ENCODE measurements at places on chromosomes 11 and 22.

GRCh38 chr11:2771758-2772466, 72.1 kb upstream of the KCNQ1OT1 start:
- no peak for DNase-seq

DNA sequence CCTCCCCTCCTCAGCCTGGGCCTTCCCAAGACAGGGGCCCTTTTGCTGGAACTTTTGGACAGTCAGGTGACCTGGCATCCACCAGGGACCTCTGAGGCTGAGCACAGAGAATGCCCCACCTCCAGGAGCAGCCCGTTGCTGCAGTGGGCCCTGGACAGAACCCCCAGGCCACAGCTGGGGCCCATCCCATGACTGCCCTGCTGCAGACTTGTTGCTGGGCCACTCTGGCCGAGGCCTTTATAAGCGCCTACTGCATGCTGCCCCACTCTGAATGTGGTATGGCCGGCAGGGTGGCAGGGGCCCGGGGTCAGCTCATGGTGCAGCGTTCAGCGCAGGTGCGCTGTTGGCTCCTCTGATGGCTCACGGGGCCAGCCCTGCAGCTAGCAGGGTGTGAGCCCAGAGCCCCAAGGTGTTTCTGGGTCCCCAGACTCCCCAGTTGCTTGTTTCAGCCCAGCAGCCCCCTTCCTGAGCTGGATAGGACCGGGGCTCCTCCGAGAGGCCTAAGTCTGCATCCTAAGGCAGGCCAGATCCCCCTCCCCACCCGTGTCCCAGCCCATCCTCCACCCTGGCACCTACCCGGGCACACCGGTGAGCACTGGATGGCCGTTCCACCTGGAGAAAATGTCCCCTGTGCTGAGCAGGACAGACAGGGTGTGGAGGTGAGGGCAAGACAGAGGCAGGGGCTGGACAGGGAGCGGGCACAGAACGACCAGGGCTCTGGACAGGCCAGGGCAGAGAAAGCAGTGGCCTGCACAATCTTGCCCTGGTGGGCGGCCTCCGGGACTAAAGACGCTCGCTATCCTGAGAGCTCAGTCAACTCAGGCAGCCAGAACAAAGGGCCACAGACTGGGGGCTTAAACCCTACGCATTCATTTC, 28.1 kb upstream of the TH start:
- DNase-seq, result no peak

GRCh38 chr11:3796801-3797328, 489 bp downstream of the NUP98 start:
- no peak for DNase-seq

- DNase-seq, result no peak
Measured at GRCh38 chr11:9982796-9983579, 311.0 kb downstream of the SBF2 start.

DNA sequence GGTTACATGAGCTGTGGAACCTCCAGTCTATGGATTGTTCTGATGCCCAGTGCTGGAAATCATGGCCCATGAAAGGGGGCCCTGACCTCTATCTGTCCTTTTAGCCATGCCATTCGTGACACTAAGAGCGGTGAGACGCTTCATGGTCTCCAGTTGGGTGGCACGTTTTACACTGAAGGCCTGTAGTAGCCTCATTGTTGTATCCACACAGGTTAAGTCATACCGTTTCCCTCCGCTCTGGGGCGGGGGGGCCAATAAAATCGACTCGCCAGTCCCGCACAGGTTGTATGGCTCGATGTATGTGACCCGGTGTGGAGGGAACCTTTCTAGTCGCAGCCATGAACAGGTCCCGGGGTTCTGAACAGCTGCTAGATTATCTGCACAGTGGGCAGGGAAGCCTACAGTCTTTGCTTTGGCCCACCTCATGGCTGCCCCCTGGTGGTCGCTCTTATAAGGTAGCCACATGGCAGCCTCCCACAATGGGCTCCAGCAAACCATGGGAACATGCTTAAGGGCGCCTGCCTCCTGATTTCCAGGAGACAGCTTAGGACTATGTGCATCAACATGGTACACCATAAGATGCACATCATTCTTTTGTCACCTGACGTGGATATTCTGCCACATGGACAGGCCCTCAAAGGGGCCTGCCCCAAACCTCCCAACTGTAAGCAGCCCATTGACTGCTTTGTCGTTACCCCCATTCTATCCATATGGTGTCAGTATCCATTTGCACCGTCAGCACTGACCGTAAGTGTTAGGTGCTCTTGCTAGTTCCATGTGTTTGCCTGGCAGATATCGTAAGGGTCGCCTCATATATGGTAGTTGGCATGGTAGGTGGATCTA, 19.7 kb upstream of the APOL3 start:
- peak; percentile 75 for DNase-seq

GRCh38 chr11:120666121-120666639, 154.6 kb downstream of the GRIK4 start:
- no peak for DNase-seq

DNA sequence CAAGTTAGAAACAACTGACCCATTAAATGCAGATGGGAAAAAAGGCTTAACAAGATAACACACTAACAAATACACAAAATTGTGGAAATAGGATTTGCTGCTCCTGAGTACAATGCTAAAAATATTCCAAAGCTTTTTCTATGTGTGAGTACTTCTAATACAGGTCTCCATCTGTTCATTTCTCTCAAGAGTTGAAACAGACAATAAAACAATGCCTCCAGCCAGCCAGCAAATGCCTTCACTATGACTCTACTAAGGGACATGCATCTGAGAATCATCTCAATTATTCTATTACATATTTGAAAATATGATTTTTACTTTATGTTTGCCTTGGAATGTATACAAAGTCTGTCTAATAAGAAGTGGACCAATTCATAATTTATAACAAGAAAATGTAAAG, 119.0 kb downstream of the CADM1 start:
- DNase-seq, result no peak

- no peak for DNase-seq
Measured at GRCh38 chr11:35146711-35147110, 7.7 kb downstream of the CD44 start.

DNA sequence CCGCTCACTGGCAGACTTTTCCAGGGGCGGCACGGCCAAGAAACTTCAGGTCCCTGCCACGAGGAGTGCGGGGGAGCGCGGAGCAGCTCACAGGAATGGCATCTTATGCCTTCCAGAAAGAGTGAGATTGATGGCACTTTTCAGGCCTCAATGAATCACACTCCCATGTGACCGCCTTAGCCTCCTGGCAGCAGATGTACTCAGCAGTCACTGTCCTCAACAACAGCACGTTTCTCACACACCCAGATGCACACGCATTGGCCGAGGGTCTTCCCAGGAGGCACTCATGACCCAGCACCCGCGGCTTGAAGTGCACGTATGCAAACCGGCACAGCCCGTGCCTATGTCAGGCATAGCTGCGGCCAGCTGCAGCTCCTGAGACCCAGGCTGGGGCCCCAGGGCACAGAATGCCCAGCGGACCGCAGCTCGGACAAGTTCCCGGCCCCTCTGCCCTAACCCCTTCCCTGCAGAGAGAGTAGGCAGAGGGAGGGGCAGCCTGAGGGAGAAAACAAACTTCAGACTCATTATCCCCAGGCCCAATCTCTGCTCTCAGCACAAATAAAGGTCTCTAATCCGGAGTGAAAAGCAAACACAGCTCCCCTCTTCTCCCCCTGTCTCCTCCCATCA, 48.3 kb downstream of the RPUSD4 start:
- DNase-seq, result no peak

GRCh38 chr22:45638834-45639746, 32.5 kb upstream of the ATXN10 start:
- no peak for DNase-seq

DNA sequence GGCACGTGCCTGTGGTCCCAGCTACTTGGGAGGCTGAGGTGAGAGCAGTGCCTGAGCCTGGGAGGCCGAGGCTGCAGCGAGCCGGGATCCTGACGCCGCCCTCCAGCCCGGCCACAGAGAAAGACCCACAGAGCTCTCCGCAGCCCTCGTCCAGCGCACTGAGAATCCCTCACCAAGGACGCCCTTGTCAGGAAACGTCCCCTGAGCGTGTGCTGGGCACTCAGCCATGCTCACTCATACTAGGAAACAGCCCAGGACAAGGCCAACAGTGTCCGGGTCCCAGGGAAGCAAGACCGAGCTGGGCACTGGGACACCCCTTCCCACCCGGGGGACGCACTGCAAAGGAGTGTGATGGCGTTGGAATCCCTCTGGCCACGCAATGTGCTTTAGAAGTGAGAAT, 14.5 kb downstream of the DEAF1 start:
- no peak for DNase-seq

DNA sequence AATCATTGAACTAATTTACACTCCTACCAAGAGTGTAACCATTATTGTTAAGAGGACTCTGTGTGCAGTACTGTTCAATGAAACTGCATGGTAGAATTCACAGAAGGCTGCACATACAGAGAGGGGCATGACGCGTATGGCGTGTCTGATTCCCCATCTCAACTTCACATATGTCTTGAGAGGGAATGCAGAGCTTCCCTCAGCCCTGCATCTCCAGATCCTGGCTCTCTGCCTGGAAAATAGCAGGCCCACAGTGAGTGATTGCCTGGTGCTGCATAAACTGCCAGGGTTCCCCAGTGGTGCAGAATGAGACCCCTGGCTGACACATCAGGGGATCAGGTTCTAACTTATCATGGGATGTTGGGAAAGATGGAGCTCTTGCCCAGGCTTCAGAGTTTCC, 260.2 kb upstream of the ISX start:
- DNase-seq, result no peak

- DNase-seq, result no peak
Measured at GRCh38 chr11:16166571-16166970, 189.8 kb downstream of the SOX6 start.

DNA sequence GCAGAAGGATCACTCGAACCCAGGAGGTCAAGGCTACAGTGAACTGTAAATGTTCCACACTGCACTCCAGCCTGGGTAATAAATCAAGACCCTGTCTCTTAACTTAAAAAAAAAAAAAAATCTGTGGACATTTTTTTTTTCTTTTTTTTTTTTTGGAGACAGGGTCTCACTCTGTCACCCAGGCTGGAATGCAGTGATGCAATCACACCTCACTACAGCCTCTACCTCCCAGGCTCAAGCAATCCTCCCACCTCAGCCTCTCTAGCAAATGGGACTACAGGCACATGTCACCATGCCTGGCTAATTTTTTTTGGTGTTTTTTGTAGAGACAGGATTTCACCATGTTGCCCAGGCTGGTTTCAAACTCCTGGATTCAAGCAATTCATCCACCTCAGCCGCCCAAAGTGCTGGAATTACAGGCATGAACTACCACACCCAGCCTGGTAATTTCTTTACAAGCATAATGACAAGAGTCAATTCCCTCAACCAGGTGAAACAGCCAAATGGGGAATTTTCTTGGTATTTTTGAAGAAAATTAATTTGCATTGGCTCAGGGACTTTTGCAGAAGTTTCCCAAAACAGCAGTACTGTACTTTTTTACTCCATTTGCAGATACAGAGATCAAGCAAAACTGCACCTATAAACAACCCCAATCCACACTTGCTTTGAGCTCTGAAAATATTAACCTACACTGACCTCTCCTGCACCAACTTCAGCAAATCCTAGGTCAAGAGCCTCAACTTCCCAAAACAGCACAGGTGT, 44.0 kb downstream of the MRTFA start:
- no peak for DNase-seq

- DNase-seq, result no peak
Measured at GRCh38 chr11:47667135-47667534, 24.8 kb upstream of the MTCH2 start.

DNA sequence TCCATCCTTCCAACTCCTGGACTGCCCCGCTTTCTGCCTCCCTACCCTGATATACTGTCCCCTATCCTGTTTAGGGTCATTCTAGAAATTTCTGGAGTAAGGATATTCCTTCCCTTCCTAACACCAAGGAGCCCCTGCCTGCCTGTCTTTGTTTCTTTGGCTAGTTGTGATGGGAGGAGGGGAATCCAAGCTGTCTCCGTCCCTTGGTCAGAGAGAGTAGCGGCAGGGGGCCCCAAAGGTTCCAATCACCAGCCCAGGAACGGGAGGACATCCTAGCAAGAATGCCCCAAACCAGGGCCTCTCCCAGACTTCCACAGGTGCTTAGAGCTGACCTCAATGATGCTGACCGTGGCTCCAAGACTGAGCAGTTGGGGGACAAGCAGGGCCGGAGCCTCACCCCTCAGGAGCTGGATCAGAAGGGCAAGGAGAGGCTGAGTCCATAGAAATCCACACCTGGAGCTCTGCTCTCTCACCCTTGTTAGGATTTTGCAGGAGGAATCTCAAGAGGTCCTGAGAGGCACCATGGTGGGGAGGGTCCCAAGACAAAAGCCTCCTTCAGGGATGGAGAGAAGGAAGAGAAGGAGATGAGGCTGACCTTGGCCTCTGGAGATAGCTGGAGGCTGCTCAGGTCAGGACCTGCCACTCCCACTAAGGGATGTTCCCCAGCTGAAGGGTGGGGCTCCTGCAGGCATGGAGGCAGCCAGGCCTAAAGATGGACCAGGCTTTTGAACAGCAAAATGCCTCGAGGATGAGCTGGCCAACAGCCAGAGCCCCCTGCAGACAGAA, 13.6 kb downstream of the SLC22A12 start:
- no peak for DNase-seq

DNA sequence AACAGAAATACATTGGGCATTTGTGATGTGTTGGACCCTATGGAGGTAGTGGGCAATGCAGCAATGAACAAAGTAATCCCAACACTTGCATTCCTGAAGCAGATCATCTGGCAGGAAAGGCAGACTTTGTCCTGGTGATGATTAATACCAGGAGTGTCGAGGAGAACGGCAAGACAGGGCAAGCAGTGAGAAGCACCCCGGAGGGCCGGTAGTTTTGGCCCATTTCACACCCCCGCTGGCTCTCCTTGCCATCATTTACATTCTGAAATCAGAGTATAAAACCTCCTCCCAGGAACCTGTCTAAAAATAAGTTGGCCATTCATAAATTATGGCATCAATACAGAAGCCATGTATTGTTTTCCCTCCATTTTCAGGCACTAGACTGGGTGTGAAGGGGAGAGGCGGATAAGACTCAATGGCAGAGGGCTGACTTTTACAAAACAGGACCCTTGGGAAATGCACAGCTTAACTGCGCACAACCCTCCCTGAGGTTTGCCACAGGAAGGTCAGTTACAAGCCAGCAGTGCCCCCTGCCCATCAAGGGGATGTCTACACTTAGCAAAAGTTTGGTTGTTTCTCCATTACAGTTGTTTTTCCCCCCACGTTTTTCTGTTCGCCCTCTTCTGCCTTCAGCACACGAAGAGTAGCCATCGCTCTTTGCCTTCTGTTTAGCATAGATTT, 55.6 kb downstream of the OPCML start:
- DNase-seq, result no peak

DNA sequence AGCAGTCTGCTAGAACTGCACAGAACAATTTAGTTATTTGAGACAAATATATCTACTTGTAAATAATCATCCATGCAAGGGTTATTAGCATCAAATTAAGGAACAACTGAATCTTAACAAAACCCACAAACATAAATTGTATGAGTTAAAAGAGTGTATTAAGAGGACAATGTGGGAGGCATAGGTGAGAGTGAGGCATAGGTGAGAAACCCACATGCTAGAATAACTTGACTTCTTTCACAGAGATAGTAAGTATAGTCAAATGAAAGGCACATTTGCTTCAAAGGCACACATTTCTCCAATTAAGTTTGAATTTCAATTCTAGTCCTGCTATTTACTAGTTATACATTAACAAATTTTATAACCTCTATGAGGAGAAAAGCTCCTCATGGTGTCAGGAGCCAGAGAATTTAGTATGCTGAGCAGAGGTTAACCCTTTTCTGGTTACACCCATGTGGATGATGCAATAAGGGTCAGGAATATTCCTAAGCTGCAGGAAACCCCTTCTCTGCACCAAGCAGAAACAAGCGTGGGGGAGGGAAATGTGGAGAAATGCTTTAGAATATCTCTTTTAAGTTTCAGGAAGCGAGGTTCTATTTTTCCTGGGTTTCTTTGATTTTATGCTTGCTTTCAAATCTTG, 264.2 kb downstream of the GRM5 start:
- DNase-seq, result no peak
